ENCODE measurements at places on chromosomes 4 and X.

- no peak for DNase-seq
Measured at GRCh38 chr4:124947622-124948265, 235.2 kb upstream of the ANKRD50 start.

- no peak for DNase-seq
Measured at GRCh38 chr4:181860157-181860556, 383.0 kb upstream of the TENM3 start.

- DNase-seq: no peak
Measured at GRCh38 chr4:168167714-168168284, 75.5 kb downstream of the ANXA10 start.

GRCh38 chr4:175394208-175394607 lies 417.9 kb downstream of the GPM6A start:
- no peak for DNase-seq

- no peak for DNase-seq
Measured at GRCh38 chr4:80484712-80485111, 149.2 kb downstream of the CFAP299 start.

DNA sequence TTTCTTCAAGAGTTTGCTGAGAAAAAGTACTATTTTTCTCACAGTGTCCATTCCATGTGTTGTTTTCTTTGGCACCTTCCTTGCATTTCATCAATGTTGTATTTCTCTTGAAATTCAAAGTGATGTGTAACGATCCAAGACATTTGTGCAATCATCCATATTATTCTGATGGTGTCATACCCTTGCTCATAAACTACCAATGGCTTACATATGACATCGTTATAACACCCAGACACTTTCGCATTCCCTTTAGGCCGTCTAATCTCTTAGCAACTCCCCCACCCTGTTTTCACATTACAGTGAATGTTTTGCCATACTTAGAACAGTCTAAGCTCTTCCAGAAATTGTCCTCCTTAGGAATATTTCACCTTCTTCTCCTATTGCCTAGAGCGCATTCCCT lies 1779.0 kb downstream of the PCDH7 start:
- no peak for DNase-seq

DNA sequence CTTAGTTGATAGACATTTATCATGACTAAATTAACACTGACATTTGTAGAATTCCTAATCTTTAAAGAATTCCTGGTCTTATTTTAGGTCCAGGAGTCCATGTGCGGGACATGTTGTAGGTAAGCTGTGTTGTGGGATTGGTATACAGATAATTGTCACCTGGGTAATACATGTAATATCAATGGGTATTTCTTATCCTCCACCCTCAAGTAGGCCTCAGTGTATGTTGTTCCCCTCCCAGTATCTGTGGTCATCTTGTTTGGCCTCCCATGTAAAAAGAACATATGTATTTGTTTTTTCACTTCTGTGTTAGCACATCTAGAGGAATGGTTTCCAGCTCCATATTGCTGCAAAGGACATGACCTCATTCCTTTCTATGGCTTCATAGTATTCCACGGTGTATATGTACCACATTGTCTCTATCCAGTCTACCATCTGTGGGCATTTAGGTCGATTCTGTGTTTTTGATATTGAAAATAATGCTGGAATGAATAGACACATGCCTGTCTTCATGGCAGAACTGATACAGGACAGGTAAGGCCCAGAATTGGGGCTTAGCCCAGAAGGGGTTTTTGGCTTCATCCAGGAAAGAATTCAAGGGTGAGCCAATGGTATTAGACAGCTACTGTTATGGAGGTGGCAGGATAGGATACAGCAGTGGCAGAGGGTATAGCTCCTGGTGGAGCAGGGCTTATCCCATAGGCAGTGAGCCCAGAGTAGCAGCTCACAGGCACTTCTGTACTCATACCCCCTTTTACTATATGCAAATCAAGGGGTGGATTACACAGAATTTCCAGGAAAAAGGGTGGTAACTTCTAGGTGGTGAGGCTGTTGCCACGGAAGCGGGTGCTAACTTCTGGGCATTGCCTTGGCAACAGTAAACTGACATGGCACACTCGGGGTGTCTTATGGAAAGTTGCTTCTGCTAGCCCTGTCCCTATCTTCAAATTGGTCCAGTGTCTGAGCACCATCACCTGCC lies 66.1 kb upstream of the WDR1 start:
- DNase-seq: peak; percentile 35

DNA sequence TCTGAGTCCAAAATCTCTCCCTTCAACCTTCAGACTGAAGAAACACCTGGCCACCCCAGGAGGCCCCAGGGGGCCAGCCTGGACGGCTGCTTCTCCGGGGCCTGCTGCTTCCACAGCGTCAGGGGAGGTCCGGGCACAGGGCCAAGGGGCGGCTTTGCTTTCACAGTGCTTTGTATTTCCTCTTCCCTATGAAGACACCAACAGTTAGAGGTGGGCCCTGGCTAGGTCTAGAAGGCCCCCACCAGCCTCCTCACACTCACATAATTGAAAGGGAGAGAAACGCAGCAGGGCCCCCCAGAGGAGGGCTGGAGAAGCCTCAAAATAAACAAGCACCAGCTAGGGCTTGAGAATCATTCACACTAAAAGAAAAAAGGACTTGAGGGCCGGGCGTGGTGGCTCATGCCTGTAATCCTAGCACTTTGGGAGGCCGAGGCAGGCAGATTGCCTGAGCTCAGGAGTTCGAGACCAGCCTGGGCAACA lies 17.8 kb downstream of the SCD5 start:
- no peak for DNase-seq

- DNase-seq: no peak
Measured at GRCh38 chrX:13376857-13377549, 57.1 kb upstream of the ATXN3L start.

- peak; percentile 20 for DNase-seq
Measured at GRCh38 chr4:82797405-82798111, 1.0 kb downstream of the SCD5 start.

DNA sequence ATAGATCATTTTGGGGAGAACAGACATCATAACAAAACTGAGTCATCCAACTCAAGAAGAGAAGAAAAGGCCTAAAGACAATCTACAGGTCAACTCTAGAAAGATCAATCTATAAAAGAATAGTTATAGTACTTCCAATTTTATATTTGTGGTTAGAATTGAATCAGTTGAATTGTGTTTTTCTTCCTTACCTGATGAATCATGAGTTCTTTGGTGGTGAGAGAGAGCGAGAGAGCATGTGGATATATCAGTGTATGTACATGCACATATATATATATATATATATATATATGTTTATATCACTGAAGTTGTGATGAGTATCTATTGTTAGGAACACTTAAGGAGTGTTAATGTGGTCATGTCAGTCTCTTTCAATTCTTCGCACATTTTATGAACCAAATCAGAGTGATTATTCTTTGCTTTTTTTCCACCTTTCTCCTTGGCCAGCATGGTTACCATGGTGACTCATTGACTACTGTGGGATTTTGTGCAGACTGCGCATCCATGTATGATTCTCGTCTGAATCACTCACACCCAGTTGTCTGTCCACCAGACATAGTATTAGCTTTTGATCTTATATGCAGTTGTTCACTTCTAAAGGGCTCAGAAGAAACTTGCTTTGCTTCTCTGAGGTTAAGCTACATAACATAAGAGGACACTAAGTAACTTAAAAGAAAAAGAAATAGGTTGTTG lies 90.4 kb upstream of the RAB40AL start:
- DNase-seq: no peak

DNA sequence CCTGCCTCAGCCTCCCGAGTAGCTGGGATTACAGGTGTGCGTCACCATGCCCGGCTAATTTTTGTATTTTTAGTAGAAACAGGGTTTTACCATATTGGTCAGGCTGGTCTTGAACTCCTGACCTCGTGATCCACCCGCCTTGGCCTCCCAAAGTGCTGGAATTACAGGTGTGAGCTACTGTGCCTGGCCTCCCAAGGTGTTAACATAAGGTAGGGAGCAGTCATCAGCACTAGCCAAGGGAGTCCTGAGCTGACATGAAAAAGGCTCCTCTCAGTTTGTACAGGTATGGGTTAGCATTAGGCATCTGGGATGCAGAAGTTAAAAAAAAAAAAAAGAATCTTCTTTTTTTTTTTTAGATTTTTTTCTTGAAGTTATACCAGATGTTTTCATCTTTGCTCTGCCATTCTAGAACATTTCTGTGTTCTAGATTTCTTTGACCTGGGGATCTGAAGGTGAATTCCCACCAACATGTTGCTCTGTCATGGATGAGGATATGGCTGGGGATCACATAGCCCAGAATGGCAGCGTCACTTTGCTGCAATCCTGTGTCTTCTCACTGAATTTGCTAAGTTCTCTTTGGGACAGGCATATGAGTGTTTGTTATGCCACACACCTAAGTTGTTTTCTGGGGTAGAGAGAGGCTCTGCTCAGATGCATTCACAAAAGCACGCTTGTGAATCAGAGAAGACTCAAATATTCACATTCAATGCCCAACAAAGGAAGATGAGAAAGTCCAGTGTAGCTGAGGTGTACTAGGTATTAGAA lies 24.4 kb upstream of the PLA2G12A start:
- DNase-seq: no peak

- no peak for DNase-seq
Measured at GRCh38 chr4:101418466-101418865, 71.1 kb upstream of the PPP3CA start.

DNA sequence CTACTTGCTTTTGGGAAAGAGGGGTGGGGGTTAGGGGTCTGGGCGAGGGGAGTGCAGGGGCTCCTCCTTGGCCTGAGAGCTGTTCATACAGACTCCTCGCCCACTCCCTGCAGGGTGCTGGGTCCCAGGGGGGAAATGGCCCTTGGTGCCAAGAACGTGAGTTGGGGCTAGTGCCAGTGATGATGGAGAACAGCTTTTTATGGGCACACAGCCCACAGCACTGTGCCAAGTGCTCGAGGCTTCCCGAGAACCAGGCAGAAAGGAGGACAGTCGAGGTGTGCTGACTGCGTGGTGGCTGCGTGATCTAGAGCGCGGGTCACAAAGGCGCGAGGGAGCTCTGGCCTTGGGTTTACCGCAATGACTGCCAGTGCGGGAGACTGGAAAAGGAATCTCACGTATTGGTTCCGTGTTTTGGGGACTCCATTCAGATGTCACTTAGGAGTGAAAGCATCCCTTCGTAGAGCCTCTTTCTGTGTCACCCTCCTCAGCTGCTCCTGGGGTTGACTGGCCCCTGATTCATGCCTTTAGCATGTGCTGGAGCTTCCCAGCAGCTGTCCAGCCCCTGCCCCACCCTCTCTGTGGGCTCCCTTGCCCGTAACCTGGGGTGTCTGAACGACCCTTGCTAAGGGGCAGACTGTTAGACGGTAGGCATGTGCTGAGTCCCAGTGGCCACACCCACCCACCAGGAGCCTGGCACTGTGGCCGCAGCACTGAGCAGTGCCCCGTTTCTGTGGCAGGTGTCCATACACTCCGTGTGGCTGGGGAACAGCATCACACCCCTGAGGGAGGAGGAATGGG lies 20.9 kb upstream of the MSANTD1 start:
- DNase-seq: no peak

- no peak for DNase-seq
Measured at GRCh38 chrX:82081027-82081426, 879.1 kb downstream of the SH3BGRL start.

DNA sequence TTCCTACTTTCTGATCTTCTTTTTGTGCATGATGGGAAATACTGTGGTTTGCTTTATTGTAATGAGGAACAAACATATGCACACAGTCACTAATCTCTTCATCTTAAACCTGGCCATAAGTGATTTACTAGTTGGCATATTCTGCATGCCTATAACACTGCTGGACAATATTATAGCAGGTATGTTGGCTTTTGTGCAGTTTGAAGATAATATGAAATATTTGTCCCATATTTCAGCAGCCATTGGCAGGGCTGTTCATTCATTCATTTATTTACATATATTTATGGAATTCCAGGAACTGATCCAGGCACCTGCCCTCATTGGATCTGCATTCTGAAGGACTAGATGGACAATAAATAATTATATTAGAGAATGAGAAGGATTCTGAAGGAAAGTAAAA lies 96.9 kb downstream of the NPFFR2 start:
- DNase-seq: no peak

DNA sequence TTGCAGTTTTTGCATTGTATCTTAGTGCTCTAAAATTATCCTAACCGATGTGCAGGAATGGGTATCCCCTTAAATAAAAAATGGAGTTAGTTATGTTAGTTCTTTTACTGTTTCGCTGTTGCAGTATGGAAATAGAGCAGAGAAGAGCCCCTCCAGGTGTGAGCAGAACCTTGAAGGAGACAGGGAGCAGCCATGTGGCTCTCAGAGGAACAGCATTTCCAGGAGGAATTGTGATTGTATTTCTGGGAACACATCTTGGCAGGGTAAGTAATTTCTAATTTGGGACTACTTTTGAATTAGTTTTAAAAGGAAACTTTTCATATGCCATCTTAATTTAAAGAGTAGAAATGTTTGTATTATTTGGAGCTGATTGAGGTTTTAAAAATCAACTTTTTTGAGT lies 5.3 kb upstream of the CCDC158 start:
- DNase-seq: no peak

DNA sequence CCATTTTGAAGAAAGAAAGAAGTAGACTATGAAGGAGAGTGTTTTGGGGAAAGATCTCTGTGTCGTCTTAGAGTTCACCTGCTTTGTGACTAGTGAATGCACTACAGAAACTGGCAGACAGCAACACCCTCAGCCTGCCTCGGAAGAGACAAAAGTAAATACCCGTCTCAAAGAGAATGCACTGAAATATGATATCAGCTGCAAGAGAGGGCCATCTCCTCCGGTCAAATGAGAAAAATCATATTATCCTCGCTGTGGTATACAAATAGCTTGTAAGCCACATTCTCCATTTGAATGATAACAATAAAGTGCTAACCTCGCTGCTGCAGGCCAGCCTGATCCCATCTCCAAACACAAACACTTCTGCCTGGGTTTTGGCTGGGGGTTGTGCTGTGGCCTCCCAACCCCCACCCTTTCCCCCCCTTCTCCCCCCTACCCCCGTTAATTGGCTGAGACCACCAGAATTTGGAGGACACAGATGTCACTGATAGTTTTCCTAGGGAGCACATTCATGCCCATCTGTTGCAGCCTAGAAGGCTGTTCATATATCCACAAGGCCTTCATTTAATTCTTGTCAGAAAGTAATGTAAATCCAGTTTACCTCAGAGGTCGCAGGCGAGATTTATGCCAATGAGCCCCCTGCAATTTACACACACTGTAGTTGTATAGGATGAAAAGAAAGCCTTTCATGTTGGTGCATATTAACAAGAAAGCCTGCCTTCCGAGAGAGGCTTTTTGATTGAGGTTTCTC lies 46.3 kb downstream of the ALPK1 start:
- DNase-seq: no peak

- no peak for DNase-seq
Measured at GRCh38 chr4:77145842-77146185, 11.2 kb upstream of the CCNG2 start.

- no peak for DNase-seq
Measured at GRCh38 chr4:48645225-48645794, 134.8 kb downstream of the FRYL start.

- no peak for DNase-seq
Measured at GRCh38 chr4:88812420-88812819, 114.8 kb upstream of the NAP1L5 start.

- peak; percentile 68 for DNase-seq
Measured at GRCh38 chr4:41882625-41883347, 52.4 kb upstream of the TMEM33 start.

GRCh38 chr4:1413687-1414479 lies 7.6 kb upstream of the NKX1-1 start:
- DNase-seq: no peak
